ENCODE measurements at places on chromosomes 12 and 14.

- DNase-seq: no peak
These were observed 71.5 kb upstream of the ZFP36L1 start for GRCh38 chr14:68864361-68864750.

DNA sequence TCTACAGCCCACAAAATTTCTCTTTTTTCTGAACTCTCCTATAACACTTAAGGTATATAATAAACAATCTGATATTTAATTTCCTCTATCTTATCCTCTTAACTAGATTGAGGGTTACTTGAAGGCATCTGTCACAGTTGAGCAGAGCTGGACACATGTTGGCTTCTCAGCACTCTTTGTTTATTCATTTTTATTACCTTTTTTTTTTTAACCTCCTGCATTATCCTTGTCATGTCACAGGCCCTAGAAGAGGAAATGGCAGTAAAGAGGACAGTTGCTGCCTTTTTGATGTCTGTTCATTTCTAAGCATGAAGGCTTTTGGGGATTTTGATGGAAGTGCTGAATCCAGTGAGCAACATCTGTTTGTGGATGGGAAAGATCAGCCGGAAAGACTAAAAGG, 32.5 kb upstream of the EVL start:
- no peak for DNase-seq

DNA sequence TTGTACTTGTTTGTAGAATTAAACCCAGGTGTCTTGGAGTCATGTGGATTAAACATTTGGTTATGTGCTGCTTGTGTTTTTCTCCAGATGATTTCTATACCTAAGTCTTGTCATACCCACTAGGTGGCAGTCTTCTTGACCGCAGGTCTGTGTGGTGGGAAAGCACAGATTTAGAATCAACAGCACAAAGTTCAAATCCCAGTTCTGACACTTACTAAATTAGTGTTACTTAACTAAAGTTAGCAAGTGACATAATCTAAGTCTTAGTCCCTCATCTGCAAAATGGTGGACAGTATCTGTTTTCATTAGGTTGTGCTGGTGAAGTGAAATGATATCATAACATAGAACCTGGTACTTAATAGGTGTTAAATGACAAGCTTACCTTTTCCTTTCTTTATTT, 151.0 kb upstream of the ARHGAP5 start:
- DNase-seq: no peak

GRCh38 chr12:97003276-97003675, 96.2 kb downstream of the NEDD1 start:
- DNase-seq: no peak

DNA sequence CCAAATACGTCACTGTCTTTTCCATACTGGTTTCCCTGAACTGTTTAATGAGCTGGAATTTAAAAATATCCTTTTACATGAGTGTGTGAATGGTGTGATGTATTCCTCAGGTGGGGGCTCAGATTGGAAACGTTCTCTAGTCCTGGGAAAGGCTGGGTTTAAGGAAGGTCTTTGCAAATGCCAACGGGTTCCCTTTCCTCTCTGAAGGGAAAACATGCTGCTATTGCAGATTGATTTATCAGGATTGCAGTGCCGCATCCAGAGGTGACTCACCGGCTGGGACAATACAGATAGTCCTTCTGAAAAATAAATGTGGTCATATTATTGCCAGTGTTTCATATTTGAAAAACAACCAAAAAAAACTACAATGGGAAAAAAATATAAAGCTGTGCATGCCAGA, 193.1 kb upstream of the FLRT2 start:
- DNase-seq: no peak

- no peak for DNase-seq
These were observed 42.8 kb upstream of the SCN8A start for GRCh38 chr12:51548241-51548640.

DNA sequence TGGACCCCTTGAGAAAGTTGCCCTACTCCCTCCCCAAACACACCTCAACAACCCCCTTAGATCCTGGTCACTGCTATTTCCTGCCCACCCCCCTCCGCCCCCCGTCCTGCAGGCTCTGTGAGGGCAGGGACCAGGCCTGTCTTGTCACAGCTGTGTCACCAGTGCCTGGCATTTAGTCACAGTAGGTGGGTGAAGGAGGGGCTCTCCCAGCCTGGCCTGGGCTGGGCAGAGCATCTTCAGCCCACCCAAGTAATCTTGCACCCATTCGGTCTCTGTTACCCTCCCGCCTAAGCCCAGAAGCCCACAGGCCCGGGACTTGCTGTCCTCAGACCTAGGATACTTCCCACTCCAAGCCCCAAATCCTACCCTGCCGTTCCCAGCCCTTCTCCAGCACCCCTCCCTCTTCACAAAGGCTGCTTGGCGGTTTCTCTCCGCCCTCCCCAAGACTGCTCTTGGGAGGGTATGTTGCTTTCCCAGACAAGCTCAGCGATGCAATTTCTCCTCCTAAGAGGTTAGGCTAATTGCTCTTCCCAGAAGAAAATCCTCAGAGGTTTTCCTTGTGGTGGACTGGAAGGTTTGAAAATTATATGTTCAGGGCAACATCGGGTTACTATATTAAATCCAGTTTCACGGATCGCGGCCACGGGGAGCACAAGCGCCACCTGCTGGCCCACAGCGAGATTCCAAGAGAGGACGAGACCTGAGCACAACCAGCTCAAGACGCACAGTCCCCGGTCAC, 50.8 kb upstream of the ZFP36L1 start:
- DNase-seq: peak; percentile 38

GRCh38 chr12:25557830-25558436, 4.8 kb upstream of the LMNTD1 start:
- no peak for DNase-seq

- peak; percentile 80 for DNase-seq
These were observed 16.5 kb downstream of the SELPLG start for GRCh38 chr12:108616941-108617858.

GRCh38 chr14:69354383-69355153, 43.5 kb downstream of the ERH start:
- no peak for DNase-seq

- DNase-seq: no peak
These were observed 40.1 kb upstream of the DCN start for GRCh38 chr12:91222746-91223145.

GRCh38 chr12:117807946-117808345, 160.8 kb downstream of the KSR2 start:
- DNase-seq: no peak

- DNase-seq: no peak
These were observed 3.4 kb downstream of the PTCSC3 start for GRCh38 chr14:36173161-36173560.

DNA sequence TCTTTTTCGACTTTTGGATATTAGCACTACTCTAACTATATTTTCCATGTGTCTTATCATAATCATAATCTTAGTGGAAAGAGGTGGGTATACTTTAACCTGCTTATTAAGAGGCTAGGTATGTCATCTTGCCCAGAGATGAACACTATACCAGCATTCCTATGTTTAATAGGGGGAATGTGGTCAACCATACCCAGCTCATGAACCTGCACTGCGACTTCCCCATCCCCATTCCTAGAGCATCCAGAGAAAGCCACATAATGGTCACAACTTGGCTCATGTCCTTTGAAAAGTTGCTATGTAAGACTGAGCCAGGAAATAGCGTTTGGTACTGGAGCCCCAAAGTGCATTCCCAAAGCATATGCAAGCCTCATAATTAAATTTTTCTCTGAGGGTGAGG, 55.2 kb downstream of the TMCC3 start:
- DNase-seq: no peak

- no peak for DNase-seq
These were observed 105.2 kb downstream of the BICD1 start for GRCh38 chr12:32211900-32212156.

DNA sequence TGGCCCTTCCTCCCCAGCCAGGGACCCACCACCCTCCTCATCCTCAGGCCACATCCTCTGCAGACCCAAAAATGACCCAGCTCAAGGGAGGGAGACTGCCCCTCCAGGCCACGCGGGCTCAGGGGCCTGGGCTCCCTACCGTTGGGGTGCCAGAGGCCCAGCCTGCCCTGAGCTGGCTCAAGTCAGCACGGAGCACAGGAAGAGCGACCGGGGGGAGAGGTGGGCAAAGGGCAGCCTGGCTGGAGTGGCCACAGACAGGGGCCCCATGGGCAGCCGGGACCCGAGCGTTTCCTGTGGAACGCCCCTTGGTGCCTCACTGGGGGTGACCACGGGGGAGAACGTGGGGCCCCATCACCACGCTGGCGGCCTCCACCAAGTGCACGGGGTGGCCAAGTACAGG, 10.7 kb downstream of the JAG2 start:
- DNase-seq: no peak

- no peak for DNase-seq
These were observed 49.2 kb downstream of the PSMA6 start for GRCh38 chr14:35341454-35341750.

- DNase-seq: no peak
These were observed 142.4 kb downstream of the OTOGL start for GRCh38 chr12:80241576-80242273.

- no peak for DNase-seq
These were observed 173.8 kb upstream of the CNOT2 start for GRCh38 chr12:70069221-70070105.

- no peak for DNase-seq
These were observed 8.9 kb downstream of the DDHD1 start for GRCh38 chr14:53144244-53144643.

GRCh38 chr14:73258076-73258475, 20.8 kb downstream of the PAPLN start:
- no peak for DNase-seq

DNA sequence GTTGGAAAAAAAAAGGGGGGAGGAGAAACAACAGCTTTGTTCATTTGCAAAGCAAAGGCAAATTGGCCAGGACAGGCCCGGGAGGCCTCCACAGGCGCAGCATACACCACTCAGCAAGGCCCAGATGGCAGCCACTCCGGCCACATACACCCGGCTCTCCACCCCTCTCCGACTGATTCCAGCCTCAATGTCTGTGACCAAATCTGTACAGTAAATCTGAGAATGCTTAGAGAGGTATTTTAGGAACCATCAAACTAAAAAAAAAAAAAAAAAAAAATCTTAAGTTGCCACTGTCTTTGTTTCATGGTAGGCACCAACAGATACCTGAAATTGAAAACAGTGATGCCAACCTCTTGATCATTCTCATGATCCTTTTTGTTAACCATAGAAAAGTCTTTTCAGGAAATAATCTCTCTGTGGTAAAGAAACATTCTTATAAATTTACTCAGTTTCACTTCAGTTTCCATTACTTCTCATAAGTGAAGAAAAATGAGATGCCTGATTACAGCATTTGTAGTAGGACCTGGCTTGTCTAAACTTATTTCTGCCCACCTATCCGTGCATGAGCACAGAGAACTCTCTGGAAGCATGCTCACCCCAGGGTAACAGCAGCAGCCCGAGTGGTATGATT, 20.2 kb downstream of the VPS37B start:
- no peak for DNase-seq

DNA sequence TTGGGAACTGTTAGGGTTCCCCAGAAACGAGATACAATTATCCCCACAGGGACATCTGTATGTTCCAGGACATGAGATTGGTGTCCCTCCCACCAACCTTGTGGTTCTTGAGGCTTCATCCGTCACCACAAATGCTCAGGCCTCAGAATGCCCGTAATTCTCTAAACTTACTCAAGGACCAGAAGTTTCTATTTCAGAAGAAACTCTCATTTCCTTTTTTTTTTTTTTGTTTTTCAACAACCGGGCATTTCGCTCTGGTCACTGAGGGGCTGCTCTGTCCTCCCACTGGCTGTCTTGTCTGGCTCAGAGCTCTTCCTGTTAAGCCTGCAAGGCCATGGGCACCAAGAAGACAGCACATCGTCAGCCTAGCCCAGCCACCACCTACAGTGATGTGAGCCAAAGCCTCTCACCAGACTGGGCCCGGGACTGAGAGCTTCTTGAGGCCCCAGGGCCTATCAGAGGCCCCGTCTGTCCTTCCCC, 36.2 kb downstream of the VDR start:
- DNase-seq: no peak

GRCh38 chr14:68358500-68358899, 434.4 kb downstream of the ZFP36L1 start:
- no peak for DNase-seq

- DNase-seq: no peak
These were observed 75.4 kb upstream of the ARID2 start for GRCh38 chr12:45654002-45654665.

DNA sequence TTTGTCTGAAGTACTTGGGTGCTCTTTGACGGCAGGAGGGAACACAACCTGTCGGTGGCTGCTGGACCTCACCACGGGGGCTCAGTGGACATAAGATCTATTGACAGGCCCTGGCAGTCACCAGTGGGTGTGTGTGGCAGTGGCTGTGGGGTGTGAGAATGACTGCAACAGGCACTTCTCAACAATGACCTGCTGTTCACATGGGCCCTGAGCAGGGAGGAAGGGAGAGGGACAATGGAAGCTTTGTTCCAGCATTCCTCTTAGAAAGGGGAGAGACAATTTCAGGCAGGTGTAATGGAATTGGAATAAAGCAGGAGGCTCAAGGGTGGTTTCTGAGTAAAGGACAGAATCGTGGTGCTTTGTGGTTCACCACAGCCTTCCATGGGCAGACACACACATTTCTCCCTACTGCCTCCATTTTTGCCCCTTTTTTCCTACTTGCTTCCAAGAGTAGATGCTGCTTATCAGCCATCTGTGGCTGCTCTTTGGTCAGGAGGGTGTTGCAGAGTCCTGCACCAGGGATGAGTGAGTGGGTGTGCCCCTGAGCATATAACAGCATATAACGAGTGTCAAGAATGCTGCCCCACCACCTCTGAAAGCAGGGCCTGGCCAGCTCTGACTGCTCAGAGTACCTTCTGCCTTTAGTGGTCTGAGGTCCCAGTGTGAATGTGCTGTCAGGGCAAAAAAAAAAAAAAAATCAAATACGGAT, 267.7 kb downstream of the RASSF9 start:
- DNase-seq: no peak

DNA sequence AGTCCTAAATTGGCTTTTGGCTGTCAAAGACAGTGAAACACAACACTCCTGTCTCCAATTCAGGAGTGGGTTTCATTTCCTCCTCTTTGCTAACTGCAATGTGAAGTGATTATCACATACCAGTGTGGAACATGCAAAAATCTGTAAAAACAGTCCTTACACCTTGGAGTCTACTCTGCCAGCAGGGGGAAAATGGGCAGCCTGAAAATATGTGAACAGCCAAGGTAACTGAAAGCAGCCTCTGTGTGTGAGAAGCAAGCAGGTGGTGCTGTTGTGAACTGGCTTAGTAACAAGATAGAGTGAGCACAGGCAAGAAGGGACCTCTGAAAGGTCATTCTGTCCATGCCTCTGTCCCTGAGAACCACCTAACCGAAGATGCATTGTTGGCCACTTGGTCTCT, 6.0 kb downstream of the PRMT8 start:
- no peak for DNase-seq

DNA sequence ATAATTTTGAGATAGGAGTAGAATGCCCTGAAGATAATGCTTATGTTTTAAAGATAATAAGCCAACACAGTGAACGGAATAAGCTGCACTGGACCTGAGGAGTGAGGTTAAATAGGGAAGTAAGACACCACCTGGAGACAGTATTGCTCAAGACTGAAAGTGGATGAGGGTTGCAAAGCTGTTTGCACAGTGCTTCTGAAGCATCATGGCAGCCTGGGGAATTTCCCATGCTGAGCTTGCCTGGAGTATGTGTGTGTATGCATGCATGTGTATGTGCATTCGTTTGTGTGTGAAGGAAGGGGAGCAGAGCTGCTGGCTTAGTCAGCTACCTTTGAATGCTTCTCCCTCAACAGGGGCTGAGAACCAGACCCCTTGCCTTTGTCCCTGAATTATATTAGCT, 35.8 kb downstream of the BHLHE41 start:
- DNase-seq: no peak

- no peak for DNase-seq
These were observed 23.0 kb upstream of the GSG1 start for GRCh38 chr12:13126494-13126893.

GRCh38 chr12:75684678-75685616, 173.5 kb upstream of the KRR1 start:
- DNase-seq: peak; percentile 4
